Activated CD4-positive, alpha-beta memory T cell treated with anti-CD3 and anti-CD28 coated beads for 36 hours (primary cell): ENCODE measurements at places on chromosomes 4 and X. TPM values are rescaled to one million over a fixed set of nuclear protein-coding genes. Genes with fewer than 3 reads are reported as not detected.

NAT8L gene
- 0.29 TPM for total RNA-seq

P2RY10 gene
- 39.3 TPM for total RNA-seq

TRIM75 gene
- not detected for total RNA-seq

ATP6AP2 gene
- 62.5 TPM for total RNA-seq

RPS6KA6 gene
- total RNA-seq = 0.07 TPM

NWD2 gene
- not detected for total RNA-seq

AMTN gene
- total RNA-seq = not detected

MAD2L1 gene
- total RNA-seq = 92.0 TPM

TEX13D gene
- 0.10 TPM for total RNA-seq

PDCL2 gene
- total RNA-seq = not detected

ADGRG4 gene
- total RNA-seq = not detected

PRRG1 gene
- total RNA-seq = not detected

CYBB gene
- total RNA-seq = not detected

NBDY gene
- 50.0 TPM for total RNA-seq
